Upper lobe of right lung (tissue), 1 donor: ENCODE measurements at places on chromosomes 2 and 18.
A peak's percentile ranks its signal among the peaks of the same experiment; 100 is the strongest.

DNA sequence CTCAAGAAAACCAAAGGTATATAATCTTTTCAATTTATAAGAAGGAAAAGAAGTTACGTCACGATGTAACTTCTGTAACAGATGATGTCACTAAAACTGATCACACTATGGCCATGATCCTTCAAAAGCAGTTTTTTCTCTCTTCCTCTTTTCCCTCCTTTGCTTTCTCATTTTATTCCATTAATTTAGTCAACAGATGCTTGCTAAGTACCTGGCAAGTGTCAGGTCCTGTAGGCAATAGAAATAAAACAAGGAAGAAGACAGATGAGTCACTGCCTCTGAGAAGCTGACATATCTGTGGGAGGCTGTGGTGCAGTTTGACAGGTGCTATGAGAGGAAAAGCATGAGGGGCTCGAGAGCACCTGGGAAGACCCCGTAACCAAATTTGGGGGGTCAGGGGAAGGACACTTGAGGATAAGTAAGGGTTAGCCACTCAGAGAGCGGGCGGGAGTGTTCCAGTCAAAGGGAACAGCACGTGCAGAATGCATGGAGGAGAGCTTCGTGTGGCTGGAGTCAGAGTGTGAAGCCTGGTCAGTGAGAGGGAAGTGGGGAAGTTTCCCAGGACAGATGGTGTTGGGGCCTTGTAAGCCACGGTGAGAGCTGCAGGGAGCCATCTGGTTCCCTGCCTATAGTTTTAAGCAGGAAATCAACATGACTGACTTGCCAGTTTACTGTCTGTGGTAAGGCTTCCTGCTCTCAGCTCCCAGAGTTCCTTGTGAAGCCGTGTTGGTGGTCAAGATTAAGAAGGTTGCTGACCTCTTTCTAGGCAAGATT lies 198.8 kb upstream of the FOSL2 start:
- no peak for DNase-seq

DNA sequence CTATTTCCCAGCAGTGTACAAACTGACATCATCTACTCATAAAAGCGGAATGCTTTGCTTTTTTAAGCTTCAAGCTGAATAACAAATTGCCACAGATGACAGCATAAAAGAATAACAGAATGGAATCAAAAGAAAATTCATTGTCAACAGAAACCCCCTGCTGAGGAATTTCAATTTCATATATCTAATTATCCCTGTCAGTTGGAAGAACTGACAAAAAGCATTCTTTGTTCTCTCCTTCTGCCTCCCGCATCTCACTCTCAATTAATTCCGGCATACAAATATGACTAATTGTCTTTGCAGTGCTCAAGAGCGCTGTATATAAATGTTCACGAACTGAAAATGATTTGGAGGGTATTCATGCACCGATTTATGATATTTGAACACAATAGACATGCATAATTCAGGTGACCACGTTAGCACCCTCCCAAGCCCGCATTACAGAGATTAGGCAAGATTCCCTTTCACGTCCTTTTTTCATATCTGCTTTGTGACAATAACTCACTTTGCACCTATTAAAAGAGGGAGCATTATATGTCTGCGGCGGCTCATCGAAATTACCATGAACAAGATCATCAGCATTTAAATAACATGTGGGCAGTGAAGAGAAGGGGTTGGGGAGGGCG lies 277.7 kb upstream of the SALL3 start:
- no peak for DNase-seq

DNA sequence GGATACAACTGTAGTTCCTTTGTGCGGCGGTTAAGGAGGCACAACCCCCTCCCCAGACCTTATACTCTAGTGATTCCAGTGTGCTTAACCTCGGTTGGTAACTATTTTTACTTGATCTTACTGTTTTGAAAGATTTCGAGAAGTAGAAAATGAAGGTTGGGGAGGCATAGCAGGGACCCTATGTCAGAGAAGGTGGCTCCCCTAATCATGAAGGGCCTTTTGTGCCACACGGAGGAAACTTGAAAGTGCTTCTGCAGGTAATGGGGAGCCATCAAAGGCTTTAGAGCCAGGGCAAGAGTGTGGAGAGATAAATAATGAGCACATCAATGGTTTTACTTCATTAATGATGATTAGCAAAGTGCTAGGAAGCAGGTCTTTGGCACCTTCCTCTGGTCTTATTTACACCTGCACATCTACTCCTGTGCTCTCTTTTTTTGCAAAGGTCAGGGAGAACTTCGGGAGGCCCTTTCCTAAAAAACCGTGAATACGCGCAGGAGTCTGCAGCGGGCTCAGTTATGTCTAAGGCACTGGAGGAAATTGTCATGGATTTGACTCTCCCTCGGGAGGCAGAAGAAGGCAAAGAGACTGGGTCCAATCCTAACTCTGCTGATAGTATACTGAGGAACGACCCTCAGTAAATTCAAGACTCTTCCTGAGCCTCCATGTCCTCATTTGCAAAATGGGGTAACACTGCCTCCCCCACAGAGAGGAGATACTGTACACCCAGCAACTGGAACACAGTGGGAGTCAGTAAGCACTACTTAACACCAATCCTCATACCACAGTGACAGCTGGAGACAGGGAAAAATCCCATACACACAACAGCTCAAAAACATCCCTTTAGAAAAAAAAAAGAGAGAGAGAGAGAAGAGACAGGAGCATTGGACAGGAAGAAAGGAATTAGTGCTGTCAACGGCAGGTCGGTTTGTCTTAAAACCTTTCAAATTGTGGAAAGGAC lies 81.6 kb downstream of the DDX1 start:
- no peak for DNase-seq

DNA sequence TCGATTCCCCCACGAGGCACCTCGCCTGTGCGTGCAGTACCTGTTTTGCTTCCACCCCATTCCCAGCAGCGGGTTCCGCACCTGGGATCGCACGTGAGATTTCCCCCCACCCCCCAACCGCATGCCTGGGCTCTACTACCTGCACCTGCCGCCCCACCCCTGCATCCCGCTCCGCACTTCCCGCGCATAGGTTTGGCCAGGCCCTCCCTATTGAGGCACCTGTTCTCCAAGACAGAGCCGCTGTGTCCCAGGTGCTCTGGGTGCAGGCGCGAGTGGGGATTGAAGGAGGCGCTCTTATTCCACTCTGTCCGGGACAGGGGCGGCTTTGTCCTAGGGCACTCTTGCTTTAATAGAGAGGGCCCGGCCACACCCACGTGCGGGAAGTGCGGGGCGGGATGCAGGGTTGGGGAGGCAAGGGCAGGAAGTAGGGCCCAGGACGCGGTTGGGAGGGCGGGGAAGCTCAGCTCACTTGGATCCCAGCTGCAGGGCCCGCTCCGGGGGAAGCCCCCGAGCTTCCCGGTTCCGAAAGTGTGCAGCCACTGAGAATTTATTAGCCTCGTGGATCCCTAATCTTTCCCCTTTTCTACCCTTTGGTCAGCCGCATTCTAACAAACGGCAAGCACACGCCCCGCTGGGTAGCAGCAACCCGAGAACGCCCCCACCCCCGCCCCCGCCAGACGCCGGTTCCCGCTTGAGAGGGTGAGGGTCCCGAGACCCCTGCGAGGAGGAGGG lies 670 bp upstream of the MOCOS start:
- peak; percentile 88 for DNase-seq

- DNase-seq: no peak
Measured at GRCh38 chr2:85248773-85249509, 78.8 kb downstream of the TGOLN2 start.

DNA sequence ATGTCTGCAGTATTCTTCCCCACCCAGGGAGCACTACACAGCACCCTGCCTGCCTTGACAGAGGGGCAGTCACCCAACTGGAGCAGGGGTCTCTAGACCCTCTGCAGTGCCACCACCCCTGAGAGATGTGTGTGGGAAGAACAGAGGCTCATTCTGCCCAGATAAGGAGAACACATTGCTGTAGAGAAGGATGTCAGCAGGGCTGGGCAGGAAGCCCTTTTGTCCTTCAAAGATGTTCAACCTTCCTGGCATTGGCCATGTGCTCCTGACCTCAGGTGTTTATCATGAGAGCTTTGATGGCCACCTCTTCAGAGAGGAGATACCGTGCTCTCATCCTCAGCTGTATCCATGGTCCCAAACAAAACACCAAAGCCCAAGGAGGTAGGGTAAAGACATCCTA lies 4.6 kb upstream of the TEX51 start:
- no peak for DNase-seq

GRCh38 chr2:86064006-86064405 lies 41.7 kb downstream of the POLR1A start:
- DNase-seq: no peak

- peak; percentile 94 for DNase-seq
Measured at GRCh38 chr2:156334496-156335478, 2.3 kb upstream of the NR4A2 start.

- DNase-seq: no peak
Measured at GRCh38 chr2:2286592-2286991, 44.5 kb downstream of the MYT1L start.

DNA sequence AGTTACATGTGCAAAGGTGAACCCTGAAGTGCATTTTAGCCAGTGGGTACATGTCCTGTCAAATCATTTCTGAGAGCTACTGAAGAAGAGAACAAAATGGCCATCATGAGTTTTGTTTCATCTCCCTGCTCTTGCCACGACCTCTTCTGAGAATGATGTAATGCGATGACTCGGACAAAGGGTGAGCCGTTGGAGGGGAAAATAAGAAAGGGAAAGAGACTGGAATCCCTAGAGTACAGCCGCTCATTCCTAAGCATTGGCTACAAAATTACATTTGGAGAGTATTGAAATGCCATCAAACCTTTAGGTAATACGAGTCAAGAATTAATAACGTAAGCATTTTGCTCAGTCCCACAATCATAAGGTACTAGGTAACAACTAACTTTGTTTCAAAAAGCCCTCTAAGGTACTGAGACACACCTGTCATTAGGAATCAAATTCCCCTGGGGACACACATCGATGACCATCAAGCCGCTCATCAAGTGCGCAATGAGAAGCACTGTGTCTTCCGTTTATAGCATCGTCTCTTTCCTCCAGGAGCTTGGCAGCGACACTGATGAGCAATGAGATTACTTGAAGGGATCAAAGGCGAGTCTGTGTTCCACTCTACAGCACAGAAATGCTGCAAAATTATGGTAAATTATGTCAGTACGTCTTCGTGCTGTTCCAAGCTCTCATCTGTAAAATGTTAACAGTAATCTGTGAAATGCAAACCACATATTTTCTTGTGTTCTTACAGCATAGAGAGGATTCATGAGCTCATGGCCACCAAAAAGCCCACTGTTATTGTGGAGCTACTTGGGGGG lies 97.3 kb upstream of the PIEZO2 start:
- no peak for DNase-seq

- no peak for DNase-seq
Measured at GRCh38 chr2:5394223-5394622, 298.0 kb upstream of the SOX11 start.

DNA sequence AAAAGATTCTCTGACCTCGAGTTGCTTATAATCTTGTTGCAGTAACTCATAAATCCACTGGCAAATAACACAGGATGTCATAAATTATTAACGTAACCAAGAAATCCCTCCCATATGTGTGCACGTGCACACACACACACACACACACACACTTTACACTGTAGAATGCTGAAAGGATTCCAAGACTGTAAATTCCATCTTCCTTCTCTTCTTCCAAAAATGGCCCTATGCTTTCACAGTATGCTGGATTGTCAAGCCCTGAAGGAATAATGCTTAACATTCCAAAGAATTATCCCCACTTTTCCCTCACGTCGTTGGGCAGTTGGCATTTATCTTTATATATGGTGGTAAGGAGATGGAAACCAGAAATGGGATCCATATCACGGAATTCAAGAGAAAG lies 117.5 kb upstream of the CRIM1 start:
- no peak for DNase-seq

DNA sequence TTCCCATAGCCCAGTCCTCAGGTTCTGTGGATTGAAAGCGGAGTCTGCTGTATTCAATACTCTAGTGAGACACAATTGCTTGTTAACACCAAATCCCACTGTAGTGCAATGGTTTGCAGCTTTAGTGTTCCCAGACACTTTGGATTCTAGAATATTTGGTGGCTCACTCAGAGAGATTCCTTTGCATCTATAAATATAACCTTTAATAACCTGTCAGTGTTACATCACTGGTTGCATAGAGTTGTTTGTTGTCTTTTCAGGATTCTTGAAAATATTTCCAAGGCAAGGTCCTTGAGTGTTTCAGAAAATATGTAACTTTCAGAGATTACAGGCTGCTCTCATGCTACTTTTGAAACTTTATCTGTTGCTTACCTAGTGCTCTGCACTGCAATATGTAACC lies 157.5 kb downstream of the ZEB2 start:
- DNase-seq: no peak

- no peak for DNase-seq
Measured at GRCh38 chr18:51727780-51728179, 530.3 kb upstream of the MEX3C start.

- no peak for DNase-seq
Measured at GRCh38 chr18:10202845-10203321, 251.6 kb upstream of the APCDD1 start.

- DNase-seq: no peak
Measured at GRCh38 chr2:28102455-28102874, 211.9 kb downstream of the BABAM2 start.

GRCh38 chr2:109554758-109555157 lies 59.0 kb downstream of the SEPTIN10 start:
- DNase-seq: no peak

DNA sequence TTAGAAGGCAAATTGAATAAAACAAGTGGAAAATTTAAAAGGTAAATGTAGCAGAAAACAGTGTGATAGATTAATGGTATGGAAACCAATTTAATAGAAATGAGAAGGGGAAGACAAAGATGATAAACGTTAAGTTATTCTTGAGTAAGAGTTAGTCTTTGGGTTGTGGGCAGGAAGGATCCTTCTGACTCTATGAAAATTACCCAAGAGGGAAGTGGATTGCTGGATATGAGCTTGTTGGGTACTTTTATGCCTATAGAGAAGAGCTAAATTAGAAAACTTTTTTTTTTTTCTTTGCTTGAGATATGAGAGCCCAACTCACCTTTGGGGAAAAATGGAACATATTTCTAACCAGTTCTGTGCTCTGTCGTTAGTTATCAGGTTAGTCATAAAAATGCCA lies 144.0 kb downstream of the LDLRAD4 start:
- no peak for DNase-seq

GRCh38 chr2:160355080-160355479 lies 138.5 kb downstream of the RBMS1 start:
- DNase-seq: no peak

DNA sequence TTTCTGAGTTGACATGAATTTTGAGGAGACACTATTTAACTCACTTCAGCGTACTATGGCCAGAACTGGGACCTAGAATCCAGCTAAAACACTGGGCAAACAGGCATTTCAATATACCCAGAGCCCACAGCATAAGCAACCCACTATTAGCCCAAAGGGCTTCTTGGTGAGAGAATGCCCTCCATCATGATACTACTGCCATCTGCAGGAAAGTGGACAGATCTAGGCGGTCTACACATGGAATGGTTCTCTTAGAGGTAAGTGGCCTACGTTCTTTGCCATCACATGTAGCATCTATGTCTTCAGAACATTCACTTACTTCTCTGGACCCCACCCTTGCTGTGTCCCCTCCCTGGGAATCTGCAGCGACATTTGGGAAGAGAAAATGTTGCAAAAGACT lies 181.3 kb upstream of the LINC00305 start:
- no peak for DNase-seq
